Bronchial epithelial cell (primary cell): ENCODE measurements at places on chromosomes 7 and 10.

DNA sequence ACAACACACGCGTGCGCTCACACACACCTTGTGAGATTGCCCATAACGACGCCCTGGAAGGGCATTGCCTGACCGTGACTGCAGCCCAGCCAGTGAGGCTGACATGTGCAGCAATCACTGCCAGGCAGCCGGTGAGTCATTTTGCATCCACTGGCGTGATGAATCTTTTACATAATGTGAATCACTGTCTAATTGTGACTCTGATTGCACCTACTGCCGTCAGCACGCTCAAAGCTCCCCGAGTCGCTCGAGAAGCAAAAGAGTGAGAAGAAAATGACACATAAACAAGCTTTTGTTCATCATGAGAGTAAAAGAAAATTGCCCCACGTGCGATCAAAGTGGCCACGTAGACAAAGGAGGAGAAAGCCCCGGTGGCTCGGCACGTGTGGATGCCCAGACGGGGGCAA is 117.4 kb upstream of the PFKP start:
- DNase-seq = peak; percentile 22

GRCh38 chr10:71064413-71065118 is 147.8 kb upstream of the UNC5B start:
- no peak for DNase-seq

- no peak for DNase-seq
Measured at GRCh38 chr10:96973809-96974747, 142.0 kb downstream of the LCOR start.

GRCh38 chr7:121107923-121108498 is 119.5 kb downstream of the CPED1 start:
- DNase-seq = peak; percentile 71

DNA sequence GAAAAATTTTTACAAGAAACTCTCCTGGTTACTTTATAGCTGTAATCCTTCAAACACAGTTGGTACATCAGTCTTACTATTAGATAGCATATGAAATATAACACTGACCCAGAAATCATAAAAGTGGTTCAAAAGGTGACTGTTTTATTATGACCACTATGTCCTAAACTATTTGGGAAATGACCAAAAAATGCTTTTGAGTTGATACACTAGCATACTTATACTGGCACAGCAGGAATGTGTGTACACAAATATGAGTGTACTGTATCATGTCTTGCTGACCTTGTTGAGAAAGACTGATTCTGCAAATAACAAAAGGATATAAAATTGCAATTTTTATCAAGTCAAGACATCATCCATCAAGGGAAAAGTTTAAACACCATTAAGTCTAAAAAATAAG is 24.3 kb downstream of the CSTF2T start:
- DNase-seq = no peak

- no peak for DNase-seq
Measured at GRCh38 chr10:106495931-106496330, 668.6 kb downstream of the SORCS1 start.

GRCh38 chr10:10702211-10702610 is 315.5 kb upstream of the CELF2 start:
- DNase-seq = no peak

DNA sequence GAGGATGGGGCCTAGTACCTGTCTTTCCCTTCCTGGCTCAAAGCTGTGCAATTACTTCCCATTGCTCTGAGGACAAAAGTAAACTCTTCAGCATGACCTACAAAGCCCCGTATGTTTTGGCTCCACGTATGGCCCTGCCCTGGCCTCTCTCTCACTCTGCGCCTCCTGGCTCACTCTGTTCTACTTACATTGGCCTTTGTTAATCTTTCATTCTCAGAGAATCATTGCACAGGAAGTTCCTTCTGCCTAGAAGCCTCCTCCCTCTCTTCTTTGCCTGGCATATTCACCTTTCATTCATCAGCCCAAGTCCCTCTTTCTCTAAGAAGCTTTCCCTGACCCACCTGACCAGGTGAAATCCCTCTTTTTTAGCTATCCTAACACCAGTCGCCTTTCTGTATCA is 23.9 kb downstream of the LIPM start:
- no peak for DNase-seq

DNA sequence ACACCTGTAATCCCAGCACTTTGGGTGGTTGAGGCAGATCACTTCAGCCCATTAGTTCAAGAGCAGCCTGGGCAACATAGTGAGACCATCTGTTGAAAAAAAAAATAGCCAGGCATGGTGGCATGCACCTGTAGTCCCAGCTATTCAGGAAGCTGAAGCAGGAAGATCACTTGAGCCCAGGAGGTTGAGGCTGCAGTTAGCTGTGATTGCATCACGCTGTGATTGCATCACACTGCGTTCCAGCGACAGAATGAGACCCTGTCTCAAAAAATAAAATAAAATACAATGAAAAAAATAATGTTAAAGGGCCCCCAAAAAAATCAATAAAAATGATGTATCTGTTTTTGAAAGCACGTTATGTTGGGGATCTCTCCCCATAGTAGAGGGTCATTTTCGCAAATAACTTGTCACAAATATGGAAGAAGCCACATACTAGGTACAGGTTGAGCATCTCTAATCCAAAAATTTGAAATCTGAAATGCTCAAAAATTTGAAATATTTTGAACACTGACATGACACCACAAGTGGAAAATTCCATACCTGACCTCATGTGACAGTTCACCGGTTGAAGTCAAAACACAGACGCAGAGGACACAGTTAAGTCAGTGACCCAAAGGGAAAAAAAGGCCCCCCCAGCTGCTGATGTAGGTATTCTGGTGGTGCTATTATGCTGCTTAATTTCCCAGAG is 9.5 kb downstream of the CISD1 start:
- no peak for DNase-seq

DNA sequence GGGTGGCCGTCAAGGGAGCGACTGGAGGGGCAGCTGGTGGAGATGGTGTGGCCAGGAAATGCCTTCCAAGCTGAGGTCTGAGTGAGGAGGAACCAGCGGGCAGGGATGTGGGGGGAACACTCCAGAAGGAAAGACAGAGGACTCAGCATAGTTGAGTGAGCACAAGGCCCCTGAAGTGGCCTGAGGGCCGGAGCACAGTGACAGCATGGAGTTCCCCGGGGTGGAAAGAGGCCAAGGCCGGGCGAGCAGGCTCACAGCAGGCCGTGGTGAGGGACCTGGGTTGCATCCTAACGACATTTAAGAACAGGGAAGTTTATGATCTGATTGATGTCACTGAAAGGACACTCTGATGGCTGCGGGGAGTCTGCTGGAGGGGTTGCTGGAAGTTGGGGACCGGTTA is 48.0 kb downstream of the HTRA1 start:
- no peak for DNase-seq

DNA sequence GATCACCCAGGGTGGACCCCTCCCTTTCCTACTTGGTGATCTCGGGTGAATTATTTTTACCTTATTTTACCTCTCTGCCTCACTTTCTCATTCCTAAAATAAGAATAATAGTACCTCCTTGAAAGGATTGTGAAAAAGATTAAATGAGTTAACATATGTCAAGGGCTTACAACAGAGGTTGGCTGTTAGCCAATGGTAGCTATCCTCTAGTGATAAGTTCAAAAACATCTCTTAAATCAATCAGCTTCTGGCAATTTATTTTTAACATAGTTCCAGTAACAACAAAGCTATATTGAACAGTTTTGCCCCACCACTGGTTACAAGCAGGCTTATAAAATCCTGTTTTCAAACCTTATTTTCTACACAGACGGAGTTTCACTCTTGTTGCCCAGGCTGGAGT is 45.4 kb downstream of the TMEM168 start:
- no peak for DNase-seq

GRCh38 chr7:131284702-131285419 is 42.8 kb upstream of the MKLN1 start:
- peak; percentile 36 for DNase-seq

- DNase-seq = no peak
Measured at GRCh38 chr7:137870684-137871083, 23.9 kb upstream of the DGKI start.

DNA sequence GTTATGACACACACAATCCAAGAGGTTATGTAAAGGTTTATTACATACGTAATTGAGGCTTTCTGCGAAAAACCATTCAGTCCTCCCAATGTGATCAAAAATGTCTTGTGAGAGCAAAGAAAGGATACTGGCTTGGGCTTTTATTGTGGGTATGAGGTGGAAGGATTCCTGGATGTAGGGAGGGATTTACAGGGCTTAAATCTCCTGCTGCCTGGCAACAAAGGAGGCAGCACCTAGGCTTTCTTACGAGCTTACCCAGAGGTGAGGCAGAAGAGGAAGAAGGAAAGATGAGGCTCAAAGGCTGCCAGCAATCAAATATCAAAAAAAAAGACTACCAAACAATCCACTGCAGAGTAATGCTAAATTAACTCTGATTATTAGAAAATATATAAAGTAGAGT is 1149.5 kb upstream of the POT1 start:
- no peak for DNase-seq

DNA sequence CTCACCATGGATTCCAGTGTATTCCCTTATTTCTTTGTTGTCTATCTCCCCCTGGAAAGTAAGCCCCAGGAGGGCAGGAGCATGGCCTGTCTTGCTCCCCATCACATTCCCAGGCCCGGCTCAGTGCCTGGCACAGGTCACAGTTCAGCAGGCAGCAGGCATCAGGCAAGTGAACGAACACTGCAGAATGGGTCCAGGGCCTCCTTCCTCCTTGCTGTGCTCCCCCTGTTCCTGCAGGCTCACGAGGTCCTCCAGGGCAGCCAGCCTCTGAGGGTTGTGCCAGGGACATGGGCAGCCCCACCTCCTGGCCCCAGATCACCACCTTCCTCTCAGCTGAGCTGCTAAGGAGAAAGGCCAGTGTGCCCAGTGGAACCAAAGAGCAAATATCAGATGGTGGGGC is 41.8 kb downstream of the PDLIM1 start:
- no peak for DNase-seq
